ENCODE measurements at places on chromosomes 4 and X.

DNA sequence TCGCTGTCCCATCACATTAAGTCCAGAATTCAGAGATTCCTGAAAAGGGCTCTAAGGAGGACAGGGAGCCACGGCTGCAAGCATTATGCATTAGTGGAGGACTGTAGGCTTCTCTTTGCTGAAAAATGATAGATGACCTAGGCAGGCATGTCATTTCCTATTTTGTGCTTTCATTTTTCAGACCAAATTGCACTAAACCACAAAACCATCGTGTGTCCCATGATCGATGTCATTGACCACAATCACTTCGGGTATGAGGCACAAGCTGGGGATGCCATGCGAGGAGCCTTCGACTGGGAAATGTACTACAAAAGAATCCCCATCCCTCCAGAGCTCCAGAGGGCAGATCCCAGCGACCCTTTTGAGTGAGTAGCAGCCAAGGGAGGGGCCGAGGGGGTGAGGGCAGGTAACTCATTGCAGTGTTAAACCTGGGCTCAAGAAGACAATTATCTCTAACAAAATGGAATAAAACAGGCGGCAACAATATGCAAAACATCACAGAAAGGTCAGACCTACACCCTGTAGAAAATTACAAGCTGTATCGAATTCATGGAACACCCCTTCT lies 355.2 kb upstream of the GALNT7 start:
- no peak for DNase-seq

DNA sequence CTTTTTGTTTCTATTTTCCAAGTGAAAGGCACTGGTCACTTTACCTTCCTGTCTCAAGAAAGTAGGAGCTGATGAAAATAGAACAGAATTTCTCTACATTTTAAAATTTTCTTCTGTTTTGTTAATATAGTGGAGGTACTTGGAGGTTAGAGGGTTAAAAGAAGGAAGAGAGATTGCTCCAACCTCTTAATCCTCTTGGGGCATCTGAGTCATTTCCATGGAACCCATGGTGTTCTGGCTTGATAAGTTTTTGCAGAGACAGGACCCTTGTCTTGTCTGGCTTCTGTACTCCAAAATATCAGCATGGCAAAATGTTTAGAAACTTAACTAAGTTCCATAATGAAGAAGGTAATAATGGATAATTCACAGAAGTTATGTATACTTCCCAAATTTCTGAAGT lies 727.2 kb downstream of the C4orf33 start:
- no peak for DNase-seq

DNA sequence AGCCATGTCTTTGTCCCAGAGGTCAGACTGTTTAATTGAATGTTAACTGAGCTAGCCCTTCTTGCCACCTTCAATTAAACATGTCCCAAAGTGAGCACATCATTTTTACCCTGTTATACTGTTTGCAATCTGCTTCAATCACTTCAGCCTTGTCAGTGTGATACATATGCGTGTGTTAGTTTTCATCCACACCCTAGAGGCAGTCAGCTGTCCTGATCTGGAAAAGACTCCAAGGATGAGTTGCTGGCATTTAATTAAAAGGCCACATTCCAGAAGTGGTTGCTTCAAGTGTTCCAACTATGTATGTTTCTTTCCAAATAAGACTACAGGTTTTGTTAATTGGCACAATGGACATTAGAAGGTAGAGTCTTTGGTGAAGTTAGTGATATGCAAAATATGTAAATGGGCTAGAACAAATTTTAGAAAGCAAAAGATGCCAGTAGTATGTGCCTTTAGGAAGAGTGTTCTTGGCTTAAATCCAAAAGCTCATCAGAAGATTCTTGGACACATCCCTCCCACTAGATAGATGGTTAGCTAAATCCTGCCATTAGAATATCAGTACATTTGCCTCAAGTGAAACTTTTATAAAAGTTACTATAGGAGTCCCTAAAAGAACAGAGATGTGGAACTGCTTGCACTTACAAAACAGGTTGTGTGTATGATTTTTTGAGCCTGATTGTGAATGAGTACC lies 79.5 kb upstream of the SLIT2 start:
- no peak for DNase-seq

- no peak for DNase-seq
These were observed 5.6 kb upstream of the TXK start for GRCh38 chr4:48139691-48140090.

DNA sequence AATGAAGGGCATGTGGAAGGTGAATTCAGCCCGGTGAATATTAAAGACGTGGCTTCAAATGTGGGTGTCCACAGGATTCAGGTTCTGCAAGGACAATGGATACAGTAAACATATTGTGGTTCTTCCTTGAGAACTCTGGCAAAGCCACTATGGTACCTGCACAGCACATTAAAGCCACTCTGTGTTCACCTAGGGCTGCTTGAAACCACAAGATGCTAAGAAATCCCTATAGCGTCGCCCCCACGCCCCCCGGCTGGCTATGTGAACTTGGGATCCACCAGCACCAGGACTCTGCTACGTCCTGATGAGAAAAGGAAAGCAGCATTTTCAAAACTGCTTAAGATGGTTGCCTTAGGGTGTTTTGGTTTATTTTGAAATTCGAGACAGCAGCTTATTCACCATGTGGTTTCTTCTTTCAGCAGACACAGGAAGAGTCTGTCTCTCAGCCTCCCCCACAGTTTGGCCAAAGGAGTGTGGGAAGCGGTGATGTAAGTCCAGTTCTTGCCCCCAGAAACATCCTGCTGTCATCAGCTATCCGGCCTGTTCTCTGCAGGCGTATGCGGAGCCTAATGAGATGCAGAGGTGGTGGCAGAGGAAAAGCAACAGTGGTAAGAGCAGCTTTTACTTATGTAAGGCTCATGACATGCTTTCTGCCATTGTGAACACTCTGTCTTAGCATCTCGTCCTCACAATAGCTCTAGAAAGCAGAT lies 111.5 kb downstream of the AFAP1 start:
- no peak for DNase-seq

DNA sequence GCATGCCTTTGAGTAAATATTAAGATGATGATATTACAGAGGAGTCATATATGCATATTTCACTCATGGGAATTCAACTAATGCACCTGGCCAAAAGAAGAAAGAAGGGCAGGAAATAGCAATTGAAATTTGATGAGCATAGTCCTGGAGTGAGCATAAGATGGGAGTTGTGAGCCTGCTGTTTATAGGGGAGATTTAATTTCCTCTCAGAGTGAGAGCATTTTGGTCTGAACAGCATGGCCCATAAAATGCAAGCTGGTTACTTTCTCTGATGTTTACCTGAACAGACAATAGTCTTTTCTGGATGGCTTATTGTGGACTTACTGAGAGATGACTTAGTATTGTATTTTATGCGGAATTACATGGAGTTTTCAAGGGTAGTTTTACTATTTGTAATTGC lies 53.6 kb downstream of the FHIP1A start:
- no peak for DNase-seq

All from cortex of kidney (tissue), 1 donor.